ENCODE measurements at places on chromosomes 5 and 9.

DNA sequence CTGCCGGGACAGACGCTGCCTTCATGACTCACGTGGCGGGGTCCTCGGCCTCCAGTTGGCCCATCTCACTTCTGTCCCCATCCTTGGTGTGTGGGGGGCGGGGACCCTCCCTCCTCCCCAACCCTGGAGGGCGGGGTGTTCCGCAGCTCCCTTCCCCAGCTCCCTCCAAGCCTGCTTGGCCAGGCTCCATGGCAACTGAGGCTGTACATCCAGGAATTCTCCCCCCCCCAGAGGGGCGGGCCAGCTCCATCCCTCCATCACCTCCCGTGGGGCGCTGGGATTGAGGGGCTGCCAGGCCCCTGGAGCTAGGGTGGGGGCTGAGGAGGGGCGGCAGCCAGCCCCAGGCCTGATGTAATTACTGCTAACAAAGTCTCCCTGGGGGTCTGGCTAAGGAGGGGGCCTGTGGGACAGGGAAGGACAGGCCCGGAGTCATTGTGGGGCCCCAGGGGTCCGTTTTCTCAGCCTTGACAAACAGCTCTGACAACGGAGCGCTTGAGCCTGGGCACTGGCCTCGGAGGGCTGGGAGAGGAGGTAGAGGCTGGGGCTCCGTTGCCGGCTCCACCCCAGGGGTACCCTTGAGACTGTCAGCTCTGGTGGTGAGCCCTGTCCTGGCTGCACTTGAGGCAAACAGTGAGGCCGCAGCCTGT lies 8.0 kb downstream of the DIPK1B start:
- no peak for DNase-seq

- DNase-seq = no peak
Measured at GRCh38 chr5:141485321-141486055, 658 bp downstream of the PCDHGC4 start.

GRCh38 chr5:96716007-96716406 lies 53.8 kb downstream of the CAST start:
- DNase-seq = no peak

- no peak for DNase-seq
Measured at GRCh38 chr5:110329955-110330525, 396.4 kb downstream of the TMEM232 start.

- no peak for DNase-seq
Measured at GRCh38 chr9:105963343-105964099, 269.2 kb downstream of the TMEM38B start.

- DNase-seq = no peak
Measured at GRCh38 chr5:81146031-81146430, 87.1 kb upstream of the CKMT2 start.

DNA sequence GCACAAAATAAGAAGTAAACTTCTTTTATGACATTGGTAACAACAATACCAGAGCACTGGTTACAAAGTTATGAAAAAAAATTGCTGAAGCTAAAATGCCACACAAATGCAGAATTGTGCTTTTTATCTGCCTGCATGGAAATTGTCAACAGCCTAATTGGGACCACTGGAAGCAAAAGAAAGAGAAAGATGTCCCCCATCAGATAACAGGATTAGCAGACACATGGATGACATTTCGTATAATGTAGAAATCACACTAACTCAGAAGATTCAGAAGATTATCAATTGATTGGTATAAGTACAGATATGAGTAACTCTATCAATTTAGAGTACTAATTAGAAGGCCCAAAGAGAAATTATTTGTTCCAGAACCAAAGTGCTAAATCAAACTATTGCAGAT lies 19.1 kb upstream of the FRMD3 start:
- no peak for DNase-seq

DNA sequence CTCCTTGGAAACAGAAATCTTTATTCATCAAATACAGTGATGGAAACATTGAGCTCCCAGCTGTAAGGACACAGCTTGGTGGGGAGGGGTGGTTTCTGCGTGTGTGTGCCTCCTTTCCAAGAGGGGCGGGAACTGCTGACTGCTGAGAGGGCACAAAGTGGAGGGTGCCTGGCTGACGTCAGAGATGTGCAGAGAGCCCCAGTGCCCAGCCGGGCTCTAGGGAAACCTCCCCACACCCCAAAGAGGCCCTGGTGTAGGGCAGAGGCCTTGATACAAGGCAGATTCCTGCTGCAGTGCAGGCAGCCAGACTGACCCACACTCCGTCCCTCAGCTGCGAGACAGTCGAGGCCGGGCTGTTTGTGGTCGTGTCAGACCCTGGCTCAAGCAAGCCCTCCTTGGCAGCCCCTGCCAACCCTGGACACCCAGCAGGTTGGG lies 191.0 kb downstream of the CACNA1B start:
- no peak for DNase-seq

DNA sequence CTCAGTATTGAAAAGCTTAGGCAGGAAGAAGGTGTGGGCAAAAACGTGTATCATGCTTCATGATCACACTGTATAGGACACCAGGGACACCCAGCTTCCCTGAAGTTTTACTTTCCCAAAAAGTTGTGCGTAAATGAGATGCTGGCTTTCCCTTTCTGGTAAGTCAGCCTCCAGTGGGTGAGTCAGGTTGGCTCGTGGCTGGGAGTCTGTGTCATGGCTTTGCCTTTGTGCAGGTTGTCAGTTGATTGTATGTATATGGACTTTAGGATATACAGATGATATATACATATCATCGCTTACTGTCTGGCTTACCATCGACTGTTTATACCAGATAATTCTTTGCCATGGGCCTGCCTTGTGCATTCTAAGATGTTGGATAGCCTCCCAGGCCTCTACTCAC lies 34.2 kb downstream of the ADRB2 start:
- no peak for DNase-seq

DNA sequence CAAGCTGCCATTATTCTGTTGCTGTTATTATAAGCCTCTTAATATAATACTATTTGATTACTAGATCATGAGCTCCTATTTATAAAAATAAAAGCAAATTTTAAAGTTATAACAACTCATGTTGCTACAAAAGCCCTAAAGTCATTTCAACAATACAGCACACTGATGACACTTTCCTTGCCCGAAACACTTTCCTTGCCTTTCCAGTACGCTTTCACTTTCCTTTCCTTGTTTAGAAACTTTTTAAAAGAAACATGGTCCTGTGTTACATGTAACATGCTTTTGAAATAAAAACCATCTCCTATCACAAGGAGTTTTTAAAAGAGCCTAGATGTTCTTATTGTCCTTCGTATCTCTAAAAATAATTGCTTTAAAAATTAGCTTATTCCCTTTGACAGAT lies 688.4 kb downstream of the PTPRD start:
- DNase-seq = no peak

DNA sequence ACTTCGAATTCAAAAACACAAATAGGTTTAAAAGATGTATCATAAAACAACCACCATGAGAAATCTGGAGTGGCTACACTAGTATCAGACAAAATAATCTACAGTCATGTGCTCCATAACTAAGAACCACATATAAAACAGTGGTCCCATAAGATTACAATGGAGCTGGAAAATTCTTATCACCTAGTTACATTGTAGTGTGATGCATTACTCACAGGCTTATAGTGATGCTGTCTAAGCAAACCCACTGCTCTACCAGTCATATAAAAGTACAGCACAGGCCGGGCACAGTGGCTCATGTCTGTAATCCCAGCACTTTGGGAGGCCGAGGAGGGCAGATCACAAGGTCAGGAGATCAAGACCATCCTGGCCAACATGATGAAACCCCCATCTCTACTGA lies 160.1 kb downstream of the ROR2 start:
- no peak for DNase-seq

DNA sequence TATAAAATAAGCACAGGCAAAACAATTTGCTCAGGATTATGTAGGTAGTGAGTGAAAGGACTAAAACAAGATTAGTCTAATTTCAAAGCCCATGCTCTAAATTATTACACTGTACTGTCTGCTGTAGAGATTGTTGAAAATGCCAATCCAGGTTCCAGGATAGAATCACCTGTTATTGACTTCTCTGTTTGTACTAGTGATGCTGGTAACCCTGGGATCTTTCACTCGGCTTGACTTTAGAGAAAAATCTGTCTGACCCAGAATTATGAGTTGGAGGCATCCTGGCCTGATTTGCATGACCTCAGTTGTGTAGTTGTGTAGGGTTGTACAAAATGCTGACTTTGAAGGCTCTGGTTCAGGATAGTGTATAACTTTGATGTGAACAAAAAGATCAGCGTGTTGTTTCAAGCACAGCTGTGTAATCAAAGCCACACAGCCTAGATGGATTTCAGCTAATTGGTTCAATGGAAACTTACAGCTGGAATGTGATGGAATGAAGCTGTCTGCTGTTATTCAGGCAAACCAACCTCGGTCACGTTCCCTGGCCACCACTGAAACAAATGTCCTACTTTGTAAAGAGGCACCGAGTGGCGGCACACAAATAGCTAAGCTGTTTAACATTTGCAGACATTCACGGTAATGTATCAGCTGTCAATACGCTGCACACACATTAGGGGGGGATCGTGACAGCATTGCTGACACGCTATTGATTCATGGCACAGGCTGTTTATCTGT lies 340.3 kb downstream of the KCTD16 start:
- DNase-seq = no peak

- no peak for DNase-seq
Measured at GRCh38 chr5:76576450-76576849, 46.8 kb downstream of the F2RL2 start.

GRCh38 chr5:81755320-81755719 lies 4.4 kb upstream of the SSBP2 start:
- DNase-seq = peak; percentile 83

DNA sequence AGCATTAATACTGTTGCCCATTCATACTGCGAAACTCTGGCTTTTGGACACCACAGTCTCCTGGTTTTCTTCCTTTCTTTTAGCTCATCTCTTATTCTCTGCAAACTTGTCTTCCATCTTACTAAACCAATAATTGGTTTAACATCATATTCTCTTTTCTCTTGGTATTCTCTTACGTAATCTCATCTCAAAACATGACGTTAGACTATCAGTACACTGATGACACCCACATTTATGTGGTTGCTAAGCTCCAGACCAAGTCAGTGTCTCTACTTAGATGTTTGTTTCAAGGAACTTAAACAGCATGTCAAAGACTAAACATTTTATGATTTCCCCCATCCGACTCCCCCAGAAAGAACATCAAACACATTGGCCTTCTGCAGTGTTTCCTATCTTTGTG lies 2.1 kb downstream of the PRRC1 start:
- DNase-seq = no peak

DNA sequence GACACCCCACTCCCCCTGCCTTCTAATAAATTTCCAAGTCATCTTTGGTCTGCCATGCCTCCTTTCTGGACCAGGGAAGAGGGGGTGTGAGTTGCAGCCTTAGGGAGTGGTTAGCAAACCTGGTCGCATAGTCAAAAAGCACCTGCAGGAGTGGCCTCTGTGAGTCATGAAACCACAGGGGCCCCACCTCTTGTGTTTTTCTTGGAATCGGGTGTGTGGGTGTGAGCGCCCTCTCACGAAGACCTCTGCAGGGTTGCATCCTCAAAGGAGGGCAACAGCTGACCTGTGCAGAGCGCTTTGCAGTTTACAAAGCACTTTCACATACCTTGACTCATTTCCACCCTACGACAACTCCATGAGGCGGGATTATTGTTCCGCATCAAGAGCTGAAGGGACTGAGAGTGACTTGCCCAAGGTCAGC lies 36.8 kb upstream of the TEX48 start:
- no peak for DNase-seq

DNA sequence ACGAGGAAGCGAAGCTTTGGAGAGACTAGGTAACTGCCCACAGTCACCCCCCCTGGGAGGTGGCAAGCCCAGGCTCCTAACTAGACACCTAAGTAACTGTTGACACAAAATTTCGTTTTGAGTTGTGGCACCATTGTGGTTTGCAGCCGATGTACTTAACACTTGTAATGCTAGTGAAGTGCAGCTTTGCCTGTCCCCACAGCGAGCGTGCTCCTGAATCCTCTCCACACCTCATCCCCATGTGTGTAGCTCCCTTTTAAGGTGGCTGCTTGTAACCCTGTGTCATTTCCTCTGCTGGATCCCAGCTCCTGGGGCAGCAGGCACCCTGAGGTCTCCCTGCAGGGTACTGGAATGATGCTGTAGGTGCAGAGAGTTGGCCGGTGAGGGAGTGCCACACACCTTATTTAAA lies 114.9 kb downstream of the TRIO start:
- DNase-seq = no peak

DNA sequence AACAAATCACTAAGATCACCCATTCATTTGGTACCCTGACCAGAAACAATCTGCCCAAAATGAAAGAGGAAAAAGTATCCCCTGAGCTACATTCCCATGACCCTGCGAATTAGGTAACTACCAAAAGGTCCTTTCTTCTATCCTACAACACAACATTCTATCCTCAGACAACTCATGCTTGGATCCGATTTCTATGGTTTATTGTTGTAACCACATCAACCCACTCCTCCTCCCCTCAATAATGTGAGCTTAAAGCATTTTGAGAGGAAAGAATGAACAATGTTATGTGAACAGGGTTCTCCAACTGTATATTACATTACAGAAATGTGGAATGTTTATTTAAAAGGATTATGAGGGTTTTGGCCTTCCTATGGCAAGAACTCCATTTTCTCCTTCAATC lies 4.0 kb downstream of the SLC35D2 start:
- no peak for DNase-seq

GRCh38 chr5:35248843-35249780 lies 18.8 kb upstream of the PRLR start:
- no peak for DNase-seq

DNA sequence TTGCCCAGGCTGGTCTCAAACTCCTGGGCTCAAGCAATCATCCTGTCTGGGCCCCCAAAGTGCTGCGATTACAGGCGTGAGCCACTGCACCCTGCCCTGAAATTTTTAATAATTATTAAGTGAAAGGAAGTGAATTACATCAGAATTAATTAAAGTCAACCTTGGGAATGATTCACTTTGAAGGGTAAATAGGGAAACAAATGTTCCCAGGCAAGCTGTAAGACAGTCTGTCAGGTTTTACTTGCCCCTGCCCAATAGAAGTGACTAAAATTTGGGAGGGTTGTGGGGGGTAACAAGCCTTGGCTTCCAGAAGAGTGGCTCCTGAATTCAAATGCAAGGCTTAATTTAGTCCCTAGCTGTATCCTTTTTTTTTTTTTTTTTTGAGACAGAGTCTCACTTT lies 1.3 kb upstream of the LIX1 start:
- DNase-seq = no peak

DNA sequence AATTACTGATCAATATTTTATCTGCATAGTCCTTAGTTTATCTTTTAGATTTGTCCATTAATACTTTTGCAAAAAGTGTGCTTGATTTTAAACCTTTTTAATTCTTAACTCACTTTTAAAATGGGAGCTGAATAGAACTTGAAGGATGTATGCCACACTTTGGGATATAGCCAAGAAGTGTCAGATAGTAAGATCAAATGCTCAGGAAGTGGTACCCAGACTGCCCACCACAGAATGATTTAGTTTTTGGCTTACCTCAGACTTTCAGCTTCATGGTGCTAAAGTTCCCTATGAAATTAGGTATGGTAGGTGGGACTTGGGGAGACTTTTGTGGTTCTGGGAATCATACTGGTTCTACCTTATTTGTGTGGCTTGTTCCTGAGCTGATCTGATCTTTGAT lies 14.7 kb downstream of the FOCAD start:
- DNase-seq = no peak

DNA sequence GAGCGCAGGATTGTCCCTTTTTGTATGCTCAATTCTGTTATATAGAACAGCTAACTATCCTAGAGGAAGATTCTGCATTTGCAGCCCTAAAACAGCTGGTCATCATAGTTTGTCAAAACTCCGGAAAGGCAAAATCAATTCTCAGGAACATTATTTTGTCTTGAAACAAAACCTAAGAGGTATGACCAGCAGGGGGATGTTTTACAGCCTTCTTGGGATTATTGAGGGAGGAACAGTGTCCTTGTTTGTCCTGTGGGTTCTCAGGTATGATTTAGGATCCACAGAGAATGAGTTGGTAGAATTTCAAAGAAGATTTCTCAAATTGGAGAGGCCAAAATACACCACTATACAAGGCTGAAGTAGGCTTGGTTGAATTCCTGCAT lies 136.4 kb downstream of the ZSWIM6 start:
- DNase-seq = no peak
